Activated CD4-positive, alpha-beta T cell treated with anti-CD3 and anti-CD28 coated beads, Interleukin-2, amount 50 U/mL, for 4 hours (primary cell): ENCODE measurements at places on chromosomes 1 and 21.
A peak's percentile ranks its signal among the peaks of the same experiment; 100 is the strongest.

DNA sequence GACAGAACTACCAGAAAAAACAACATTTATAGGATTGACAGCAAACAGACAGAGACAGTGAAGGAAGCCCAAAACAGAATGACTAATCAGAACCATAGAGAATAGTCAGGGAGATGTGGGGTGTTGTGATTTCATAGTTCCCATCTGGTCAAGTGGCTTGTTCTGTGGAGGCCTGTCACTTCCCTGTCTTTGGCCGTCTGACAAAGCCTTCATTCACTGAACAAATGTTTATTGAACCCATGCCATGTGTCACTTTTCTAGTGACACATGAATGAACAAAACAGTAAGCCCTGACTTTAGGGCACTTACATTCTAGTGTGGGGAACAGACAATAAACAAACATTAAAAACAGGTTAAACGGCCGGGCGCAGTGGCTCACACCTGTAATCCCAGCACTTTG lies 3.2 kb upstream of the SRRM1 start:
- no peak for DNase-seq

GRCh38 chr1:1593834-1594601 lies 5.9 kb downstream of the FNDC10 start:
- DNase-seq = no peak

- DNase-seq = no peak
These were observed 35.1 kb downstream of the SLC44A3 start for GRCh38 chr1:94855307-94855700.

- DNase-seq = no peak
These were observed 2.1 kb downstream of the POU3F1 start for GRCh38 chr1:38044221-38045215.

- DNase-seq = no peak
These were observed 36.3 kb downstream of the FUBP1 start for GRCh38 chr1:77942400-77943140.

- no peak for DNase-seq
These were observed 805.8 kb downstream of the ADGRL2 start for GRCh38 chr1:82606546-82606945.

GRCh38 chr1:87202451-87202850 lies 126.2 kb upstream of the LMO4 start:
- DNase-seq = no peak

DNA sequence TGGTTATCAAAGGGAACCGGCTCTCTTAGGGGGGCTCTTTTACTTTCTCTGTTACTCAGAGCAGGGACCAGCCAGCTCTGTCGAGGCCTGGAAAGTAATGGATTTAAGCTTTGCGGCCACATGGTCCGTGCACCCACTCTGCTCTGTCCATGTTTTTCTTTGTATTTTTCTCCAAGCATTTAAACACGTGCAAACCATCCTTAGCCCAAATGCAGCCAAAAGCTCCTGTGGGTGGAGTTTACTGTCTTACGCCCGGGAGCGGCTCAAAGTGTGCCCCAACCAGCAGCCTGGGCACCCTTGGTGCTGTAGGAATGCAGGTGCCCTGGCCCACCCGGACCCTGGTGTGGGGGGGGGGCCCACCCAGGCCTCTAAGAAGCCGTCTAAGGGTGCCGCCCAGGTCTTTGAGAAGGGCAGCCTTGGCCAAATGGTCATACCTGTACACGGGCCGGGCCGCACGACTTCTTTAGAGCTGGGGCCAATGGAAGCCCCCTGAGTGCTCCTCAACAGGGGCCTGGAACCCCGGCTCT lies 29.2 kb upstream of the POFUT2 start:
- no peak for DNase-seq

- DNase-seq = no peak
These were observed 122.7 kb downstream of the LMO4 start for GRCh38 chr1:87451229-87451920.

DNA sequence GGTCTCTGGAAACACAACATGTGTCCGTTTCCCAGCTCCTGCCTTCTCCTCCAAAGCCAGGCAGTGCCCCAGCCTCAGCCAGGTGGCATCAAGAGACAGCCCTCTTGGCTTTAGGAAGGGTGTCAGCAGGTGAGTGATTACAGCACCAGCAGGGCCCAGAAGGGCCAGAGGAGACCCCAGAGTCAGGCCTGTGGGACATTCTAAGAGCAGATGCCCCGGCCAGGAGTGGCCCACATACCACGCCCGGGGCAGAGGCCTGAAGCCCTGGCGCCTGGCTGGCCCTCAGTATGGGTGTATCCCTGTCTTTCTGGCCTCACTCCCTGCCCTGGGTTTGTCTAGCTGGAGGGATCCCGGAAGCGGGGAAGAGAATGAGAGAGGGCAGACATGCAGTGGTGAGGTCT lies 109.2 kb downstream of the CASZ1 start:
- DNase-seq = no peak

DNA sequence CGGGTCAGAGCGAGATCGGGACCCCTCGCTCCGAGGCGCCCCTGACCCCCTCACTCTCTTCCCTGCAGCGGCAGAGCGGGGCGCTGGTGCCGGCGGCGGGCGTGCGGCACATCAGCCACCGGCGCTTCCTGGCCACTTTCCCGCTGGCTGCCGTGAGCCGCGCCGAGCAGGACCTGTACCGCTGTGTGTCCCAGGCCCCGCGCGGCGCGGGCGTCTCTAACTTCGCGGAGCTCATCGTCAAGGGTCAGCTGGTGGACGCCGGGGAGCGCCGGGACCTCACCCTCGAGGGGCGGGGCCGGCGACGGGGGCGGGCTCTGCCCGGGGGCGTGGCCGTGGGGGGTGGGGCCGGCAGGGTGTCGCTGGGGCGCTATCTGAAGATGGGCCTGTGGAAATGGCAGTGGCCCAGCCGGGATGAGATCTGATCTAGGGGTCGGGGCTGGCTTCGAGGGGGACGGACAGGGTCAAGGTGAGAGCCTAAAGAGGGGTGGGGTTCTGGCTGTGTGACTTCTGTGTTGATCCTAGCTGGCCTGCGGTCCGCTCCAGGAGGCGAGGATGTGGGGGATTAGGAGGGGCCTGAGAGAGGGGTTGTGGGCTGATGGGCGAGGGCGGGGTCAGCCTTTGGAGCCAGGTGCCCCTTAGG lies 23.6 kb downstream of the PTPRU start:
- no peak for DNase-seq

DNA sequence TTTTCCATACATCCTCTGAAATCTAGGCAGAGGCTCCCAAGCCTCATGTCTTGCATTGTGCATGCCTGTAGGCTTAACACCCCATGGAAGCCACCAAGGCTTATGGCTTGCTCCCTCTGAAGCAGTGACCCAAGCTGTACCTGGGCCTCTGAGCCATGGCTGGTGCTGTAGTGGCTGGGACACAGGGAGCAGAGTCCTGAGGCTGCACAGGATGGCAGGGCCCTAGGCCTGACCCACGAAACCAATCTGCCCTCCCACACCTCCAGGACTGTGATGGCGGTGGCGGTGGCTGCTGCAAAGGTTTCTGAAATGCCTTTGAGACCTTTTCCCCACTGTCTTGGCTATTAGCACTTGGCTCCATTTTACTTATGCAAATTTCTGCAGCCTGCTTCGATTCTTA lies 429.5 kb downstream of the NPHP4 start:
- DNase-seq = no peak

DNA sequence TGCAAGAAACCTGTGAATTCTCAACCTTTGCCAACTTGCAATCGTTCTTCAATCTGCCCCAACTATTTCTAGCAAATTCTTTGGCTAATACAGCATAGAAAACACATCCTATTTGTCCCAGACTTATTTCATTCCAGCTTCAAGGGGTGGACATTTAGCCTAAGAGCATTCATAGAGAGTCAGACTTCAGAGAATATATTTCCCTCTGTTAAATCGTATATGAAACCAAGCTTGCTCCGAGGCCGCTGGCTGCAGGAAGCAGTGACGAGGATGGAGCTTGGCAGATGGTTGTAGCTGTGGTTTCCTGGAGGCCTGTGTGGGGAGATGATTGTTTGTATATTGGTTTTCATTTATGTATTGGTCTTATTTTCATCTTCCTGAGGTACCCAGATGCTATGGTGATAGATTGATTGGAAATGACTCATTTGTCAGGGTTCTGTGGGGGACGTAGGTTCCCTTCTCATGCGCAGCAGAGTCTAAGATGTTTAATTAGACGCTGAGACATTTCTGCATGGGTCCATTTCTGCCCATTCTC lies 26.1 kb downstream of the MAN1C1 start:
- DNase-seq = peak; percentile 59

DNA sequence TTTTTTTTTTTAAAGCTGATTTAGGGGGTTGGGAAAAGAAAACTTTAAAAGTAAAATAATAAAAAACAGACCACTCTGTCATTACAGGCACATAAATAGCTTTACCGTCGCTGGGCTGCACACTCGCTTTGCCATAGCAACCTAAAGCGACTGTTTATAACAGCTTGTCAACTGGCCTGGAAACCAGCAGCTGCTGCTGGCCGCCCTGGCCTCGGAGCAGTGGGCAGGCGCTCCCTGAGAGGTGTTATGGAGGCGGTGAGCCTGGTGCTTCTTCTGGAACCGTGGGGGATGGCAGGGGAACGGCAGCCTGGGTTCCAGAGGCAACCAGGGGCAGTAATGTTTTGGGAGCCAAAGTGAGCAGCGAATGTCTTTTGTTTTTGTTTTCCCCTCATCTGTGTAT lies 45.7 kb downstream of the ATP2B4 start:
- no peak for DNase-seq

GRCh38 chr1:226568975-226569741 lies 20.6 kb downstream of the STUM start:
- no peak for DNase-seq

DNA sequence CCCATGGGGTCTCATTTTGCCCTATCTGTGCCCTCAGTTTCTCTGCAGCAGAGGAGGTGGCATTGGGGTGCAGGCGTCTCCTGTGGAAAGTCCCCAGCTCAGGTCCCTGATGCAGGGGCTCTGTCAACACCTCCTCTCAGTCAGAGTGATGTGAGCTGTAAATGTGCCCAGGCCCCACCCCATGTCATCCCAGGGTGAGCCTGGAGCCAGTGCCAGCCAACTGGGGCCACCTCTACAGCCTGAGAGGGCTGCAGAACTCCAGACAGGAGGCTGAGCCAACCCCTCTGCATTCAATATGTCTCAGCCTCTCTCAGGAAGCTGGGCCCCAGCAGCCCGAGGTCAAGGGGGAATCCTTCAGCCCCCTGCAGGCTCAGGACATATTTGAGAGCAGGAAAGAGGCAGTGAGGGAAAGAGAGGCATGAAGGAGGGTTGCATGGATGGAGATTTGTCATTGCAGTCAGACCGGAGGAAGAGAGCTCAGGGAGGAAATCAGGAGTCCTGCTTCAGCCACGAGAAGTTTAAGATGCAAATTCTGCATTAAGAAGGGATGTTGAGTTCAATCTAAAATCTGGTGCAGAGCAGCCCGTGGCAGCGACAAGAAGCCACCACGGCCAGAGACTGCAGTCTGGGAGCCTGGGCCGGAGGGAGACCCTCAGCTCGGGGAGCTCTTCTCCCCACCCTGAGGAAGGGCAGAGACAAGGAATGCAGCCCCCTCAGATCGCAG lies 288.2 kb upstream of the VAMP3 start:
- no peak for DNase-seq

DNA sequence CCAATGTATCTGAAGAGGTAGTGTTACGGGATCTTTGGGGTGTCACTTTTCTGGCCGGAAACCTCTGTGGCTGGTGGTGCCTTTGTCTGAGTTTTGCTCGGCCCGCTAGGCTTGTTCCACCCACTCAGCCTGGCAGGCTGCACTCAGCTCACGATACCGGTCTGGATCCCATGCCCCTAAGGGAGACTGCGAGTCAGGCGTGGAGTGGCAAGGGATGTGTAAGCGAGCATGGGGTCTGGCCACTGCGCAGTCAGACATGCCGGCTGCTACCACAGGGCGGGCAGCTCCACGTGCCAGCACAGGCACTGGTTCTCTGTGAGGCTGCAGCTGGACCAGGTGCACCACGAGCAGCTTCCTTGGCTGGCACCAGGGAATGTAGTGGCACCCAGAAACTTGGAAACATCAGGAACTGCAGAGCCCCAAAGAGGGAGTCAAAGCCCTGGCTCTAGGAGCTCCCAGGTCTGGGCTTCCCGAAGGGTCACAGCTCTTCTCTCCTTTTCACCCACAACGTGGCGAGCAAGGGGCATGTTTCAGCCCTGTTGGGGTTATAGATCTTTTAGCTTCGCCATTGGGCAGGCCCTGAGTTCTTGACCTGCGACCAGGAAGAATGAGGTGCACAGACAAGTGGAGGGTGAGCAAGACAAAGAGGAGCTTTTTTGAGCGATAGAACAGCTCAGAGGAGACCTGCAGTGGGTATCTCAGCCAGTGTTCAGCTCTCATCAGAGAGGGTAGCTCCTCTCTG lies 23.8 kb upstream of the LRRC8C start:
- DNase-seq = peak; percentile 61

- DNase-seq = no peak
These were observed 8.7 kb downstream of the SZRD1 start for GRCh38 chr1:16375521-16376340.

GRCh38 chr1:156504438-156504813 lies 3.9 kb upstream of the MEF2D start:
- no peak for DNase-seq

- DNase-seq = no peak
These were observed 356.8 kb upstream of the B3GALT2 start for GRCh38 chr1:193543259-193543658.

- DNase-seq = no peak
These were observed 5.2 kb downstream of the IFI6 start for GRCh38 chr1:27666791-27667254.

DNA sequence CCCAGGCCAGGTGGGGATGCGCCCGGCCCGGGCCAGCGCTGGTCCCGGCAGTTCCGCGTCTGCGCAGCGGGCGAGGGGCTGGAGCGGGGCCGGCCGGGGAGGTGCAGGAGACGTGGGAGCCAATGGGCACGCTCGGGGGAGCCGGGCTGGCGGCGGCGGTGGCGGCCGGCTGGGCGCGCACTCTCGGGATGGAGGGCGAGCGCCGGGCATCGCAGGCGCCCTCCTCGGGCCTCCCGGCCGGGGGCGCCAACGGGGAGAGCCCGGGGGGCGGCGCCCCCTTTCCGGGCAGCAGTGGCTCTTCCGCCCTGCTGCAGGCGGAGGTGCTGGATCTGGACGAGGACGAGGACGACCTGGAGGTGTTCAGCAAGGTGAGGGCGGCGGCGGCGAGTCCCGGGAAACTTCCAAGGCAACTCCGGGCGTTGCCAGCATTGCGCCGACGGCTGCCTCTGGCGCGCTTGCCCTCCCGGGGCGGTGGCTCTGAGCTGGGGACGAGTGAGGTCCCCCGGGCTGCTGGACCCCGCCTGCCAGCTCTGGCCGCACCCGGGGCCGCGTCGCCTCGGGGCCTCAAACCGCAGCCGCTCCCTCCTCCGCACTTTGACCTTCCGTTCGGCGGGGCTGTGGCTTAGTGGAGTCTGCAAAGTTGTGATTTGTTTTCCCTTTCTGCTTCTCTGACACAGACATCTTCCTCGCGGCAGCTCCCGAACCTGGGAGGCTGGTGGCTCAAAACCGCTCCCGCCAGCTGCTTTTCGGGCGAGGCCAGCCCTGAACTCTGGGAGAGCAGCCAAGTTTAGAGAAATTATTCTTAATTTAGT lies at the start of gene SNX7:
Gene SNX7 (plus strand): TSS at position 178 of the 812 bp plus-strand sequence. CDS start 11 bp downstream, at position 189.
- no peak for DNase-seq

DNA sequence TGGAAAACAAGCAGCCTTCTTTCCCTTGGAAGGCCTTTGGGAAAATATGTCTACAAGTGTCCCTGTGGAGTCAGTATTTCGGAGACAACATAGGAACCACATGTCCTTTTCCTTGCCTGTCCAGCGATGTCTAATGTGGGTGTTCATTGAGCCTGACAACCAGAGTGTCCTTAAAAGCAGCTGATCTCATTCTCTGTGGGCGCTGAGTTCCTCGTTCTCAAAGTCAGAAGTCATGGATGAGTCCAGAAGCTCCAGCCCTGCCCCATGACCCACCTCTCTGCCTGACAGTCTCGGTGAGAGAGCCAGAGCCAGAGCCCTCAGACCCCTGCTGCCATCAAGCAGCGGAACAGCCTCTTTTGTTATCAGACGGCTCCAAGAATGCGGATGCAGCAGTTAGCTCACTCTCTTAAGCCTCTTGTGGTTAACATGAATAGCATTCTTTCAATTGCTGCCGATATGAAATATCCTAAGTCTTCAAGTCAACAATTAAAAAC lies 329.2 kb downstream of the TGFB2 start:
- DNase-seq = no peak
